ENCODE measurements at places on chromosomes 6 and 20.
A peak's percentile ranks its signal among the peaks of the same experiment; 100 is the strongest.

- DNase-seq: no peak
These were observed 2.0 kb downstream of the FNDC1 start for GRCh38 chr6:159170999-159171712.

- no peak for DNase-seq
These were observed 109.7 kb downstream of the BANF2 start for GRCh38 chr20:17809362-17810061.

DNA sequence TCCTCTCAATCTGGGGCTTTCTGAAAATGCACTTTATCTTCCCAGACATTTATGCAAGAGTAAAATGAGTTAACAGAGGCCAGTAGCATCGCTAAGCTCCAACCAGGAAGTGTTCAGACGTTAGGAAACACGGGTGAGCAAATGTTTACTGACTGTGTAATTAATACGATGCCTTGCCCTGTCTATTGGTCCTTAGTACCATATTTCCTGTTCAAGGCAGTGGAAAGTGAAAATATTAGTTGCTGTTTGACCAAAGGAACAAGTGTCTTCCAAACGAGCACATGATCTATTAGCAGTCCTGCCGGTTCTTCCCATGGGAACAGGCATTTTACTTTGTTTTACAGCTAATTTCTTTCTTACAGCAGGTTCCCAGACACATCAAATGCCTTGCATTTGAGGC lies 311.1 kb upstream of the JAG1 start:
- no peak for DNase-seq

GRCh38 chr20:15506311-15506710 lies 1066.9 kb downstream of the KIF16B start:
- no peak for DNase-seq

GRCh38 chr6:12261502-12261901 lies 28.7 kb upstream of the EDN1 start:
- DNase-seq: no peak

- DNase-seq: no peak
These were observed 15.8 kb downstream of the ADNP start for GRCh38 chr20:50915424-50915823.

- DNase-seq: no peak
These were observed 365.8 kb upstream of the HSF2 start for GRCh38 chr6:122033564-122034181.

DNA sequence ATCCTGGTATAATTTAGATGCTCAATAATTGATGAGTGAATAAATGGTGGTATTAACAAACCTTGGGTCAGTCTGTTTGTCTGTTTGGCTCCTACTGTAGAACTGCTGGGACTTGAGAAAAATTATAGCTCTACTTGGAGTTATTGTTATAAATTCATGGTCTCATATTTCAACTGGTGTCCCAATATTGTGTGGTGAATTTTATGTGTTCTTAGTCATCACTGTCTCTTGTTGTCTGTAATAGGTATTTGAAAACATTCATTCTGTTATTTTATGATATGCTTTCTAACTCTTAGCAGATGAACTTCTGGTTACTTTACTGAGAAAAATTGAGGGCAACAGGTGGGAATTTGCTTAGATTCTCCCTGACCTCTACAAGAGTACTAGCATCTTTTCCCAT lies 221.4 kb downstream of the CDKAL1 start:
- no peak for DNase-seq

GRCh38 chr6:170346649-170347048 lies 40.1 kb downstream of the FAM120B start:
- DNase-seq: no peak

GRCh38 chr6:36111526-36111925 lies 18.8 kb upstream of the MAPK13 start:
- DNase-seq: no peak

DNA sequence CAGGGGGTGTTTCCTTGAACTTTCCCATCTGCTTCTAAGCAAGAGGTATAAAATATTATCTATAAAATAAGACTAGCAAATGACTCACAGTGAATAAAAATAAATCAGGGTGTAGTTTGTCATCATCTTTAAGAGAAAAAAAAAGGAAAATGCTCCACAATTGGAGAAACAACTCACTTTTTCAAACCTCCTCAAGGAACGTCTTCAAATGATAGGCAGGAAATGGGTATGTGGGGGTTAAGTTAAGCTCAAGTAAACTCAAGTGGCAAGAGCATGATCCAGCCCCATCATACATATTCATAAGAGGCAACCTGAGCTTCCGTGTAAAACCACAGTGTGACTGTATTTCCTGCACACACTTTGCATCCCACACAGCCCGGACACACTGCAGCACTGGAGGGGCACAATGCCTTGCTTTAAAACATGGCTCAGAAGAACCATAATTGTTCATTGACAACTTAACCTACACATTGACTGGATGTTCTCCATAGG lies 58.5 kb upstream of the CEP85L start:
- DNase-seq: no peak

GRCh38 chr6:45647341-45648261 lies 269.9 kb upstream of the SUPT3H start:
- no peak for DNase-seq

GRCh38 chr20:47438464-47439381 lies 63.0 kb upstream of the NCOA3 start:
- no peak for DNase-seq

GRCh38 chr6:31528307-31528777 lies 420 bp upstream of the MCCD1 start:
- DNase-seq: no peak

DNA sequence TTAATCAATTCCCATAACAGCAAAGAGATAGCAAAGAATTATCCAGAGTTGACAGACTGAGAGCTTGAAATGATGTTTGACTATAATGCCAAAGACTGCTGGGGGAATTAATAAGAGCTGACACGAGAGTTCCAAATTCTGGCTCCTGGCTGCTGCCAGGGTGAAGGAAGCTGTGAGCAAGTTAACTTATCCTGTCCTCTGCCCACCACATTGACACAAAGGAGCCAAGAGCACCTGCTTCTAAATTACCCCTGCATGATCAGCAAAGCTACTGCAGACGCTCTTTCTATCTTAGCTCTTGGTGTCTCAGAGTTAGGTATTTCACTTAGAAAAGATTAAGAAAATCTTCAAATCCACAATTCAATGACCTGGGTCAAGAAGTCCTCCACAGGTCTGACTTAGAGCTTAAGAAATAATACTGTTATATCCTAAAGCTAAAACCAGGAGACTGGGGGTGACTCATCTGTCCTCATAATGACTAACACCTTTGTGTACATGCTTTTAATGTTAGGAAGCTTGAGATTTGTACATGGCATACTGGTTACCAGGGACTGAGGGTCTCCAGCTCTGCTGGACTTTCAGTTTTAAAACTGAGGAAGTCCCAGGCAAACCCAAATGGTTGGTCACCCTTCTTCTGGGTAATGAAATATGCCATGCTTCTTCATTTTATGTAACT lies 13.2 kb upstream of the FRK start:
- DNase-seq: no peak

- no peak for DNase-seq
These were observed 22.5 kb upstream of the IYD start for GRCh38 chr6:150346346-150346745.

DNA sequence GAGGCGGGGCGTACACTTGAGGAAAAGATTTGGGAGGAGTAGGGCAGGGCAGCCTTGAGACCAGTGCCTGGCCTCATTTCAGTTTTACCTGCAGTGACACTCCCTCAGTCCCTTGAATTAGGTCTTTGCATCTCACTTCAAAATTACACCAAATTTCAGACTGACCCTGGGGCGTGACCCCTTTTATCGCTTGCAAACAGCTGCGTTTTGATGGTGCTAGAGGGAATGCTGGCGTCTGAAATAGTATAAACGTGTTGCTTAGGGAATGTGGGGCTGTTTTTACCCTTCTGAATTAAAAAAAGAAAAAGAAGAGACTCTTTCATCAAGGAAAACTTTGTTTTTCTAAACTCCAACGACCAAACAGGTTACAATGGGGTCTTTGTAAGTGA lies 21.0 kb downstream of the COL9A1 start:
- DNase-seq: no peak

DNA sequence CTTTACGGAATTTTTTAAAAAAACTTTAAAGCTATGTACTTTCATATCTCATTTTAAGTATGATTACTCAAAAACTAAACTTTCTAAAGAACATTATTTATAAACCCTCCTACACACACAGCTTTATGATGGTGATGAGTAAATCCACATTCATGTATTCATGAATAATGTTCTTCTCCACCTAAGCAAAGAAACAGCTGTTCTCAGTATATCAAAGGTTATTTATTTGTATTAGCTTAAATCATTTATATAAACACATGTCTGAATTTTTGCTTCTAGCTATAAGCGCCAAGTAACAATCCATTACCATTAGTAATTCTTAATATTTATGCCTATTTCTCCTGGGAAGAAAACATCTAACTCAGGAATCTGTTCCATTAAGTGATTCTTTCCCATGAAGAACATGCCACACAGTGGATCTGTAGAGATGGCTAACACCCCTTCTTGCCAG lies 63.3 kb downstream of the SMLR1 start:
- no peak for DNase-seq

DNA sequence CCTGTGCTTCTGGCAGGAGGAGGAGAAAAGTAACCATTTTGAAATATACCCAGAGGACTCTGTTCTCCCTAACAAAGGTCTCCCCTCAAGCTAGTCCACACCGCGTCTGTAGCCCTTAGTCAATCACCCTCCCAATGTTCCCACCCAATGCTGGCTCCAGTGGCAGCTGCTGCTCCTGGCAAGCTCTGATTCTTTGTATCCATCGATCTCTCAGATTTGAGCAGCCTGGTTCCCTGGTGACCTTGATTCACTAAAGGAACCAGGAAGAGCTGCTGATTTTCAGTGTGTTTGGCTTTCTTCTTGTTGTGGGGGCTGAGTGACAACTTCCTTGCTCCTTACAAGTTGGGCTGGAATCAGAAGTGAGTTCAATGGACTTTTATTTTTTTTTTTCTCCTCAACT lies 68.5 kb downstream of the FOXC1 start:
- no peak for DNase-seq

DNA sequence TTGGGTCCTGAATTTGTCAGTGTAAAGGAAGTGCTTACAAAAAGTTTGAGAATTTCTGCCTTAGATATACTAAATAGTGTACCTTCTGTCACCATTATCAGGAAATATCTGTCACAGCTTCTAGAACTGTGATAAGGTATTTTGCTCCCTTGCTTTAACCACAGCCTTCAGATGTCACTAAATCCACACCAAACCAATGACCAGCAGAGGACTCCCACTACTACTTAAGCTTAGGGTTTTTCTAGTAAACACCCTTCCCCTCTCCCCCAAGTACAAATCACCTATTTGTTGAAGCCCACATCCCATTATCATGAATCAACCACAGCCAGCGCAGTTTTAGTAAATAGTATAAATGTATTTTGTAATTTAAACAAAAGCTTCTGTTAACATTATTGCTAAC lies 8.6 kb upstream of the JPH2 start:
- DNase-seq: no peak

- DNase-seq: no peak
These were observed 13.0 kb downstream of the ALDH8A1 start for GRCh38 chr6:134936931-134937330.

DNA sequence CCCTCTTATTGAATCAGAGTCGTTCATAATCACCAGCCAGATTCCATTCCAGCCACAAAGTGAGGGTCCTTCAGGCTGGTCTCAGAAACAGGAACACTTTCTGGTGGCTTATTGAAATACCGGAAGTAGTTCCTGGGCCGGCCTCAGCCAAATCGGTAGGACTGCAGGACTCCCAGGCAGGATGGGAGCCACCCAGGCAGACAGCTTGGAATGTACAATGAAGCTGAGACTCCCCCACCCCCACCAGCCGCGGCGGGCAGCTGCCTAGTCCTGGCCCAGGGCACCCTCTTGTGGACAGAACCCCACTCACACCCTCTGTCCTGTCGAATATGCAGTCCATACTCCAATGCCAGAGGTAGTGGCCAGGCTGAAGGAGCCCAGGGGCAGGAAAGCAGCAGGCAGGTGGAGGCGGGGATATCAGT lies 43.8 kb downstream of the MDFI start:
- DNase-seq: peak; percentile 82

DNA sequence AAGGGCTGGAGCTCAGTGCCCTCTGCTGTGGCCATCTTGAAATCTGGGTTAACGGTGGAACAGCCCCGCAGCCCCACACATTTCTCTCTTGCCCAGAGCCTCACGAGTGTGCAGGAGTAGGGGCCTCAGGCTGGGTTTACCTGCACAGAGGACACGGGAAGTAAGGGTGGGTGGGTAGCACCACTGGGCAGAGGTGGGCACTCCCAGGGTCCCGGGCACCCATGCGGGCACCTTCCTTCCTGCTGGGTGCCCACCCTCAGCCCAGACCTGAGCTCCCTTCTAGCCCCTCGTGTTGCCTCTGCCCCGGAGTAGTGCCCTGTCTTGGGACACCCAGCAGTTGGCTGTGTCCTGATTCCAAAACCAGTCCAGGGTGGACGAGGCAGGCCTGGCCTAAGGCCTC lies 11.2 kb downstream of the COL9A3 start:
- DNase-seq: no peak

DNA sequence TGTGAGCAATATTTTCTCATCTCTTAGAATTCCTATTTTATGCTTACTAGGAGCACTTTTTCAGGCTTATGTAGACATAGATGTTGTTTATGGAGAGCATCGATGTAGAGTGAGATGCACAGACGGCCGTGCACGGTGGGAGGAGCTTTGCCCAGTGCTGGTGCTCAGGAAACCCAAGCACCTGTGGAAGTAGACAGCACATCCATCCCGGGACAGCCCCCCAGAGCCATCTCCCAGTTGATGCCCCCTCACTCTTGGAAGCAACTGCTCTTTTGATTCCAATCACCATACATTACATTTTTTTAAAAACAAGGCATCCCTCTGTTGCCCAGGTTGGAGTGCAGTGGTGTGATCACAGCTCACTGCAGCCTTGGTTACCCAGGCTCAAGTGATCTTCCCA lies 143.7 kb downstream of the SMOC2 start:
- DNase-seq: no peak

GRCh38 chr20:44021900-44022299 lies 107.2 kb downstream of the TOX2 start:
- no peak for DNase-seq

DNA sequence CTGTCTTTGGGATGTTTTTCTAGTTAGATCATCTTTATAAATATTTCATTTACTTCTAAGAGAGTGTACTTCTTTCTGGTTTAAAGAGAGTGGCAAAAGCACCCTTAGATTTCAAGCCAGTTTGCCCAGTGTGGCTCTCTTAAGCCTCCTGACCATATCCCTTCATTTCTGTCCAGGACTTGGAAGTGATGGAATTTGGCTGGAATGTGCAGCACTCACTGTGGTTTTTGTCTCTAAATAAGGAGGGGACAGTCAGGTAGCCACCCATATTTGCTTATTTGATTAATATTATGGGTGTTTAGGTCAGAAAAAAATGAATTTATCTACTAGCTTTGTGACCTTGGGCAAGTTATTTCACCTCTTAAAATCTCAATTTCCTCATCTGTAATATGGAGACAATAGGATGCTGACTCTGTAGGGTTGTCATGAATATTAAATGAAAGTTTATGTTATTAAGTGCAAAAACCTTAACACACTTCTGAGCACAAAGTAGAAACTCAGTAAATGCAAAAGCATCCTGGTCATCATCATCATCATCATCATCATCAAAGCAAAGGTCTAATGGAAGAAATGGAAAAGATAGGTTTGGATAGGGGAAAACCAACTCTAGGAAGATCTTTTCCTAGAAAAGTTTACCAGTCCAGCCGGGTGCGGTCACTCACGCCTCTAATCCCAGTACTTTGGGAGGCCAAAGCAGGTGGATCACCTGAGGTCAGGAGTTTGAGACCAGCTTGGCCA lies 3.1 kb downstream of the CRYBG1 start:
- no peak for DNase-seq

- no peak for DNase-seq
These were observed 1.3 kb downstream of the EPPIN start for GRCh38 chr20:45545754-45546453.

- DNase-seq: no peak
These were observed 108.6 kb upstream of the CITED2 start for GRCh38 chr6:139483079-139483478.

GRCh38 chr6:36195471-36196112 lies 952 bp upstream of the BRPF3 start:
- DNase-seq: no peak

Measured in omental fat pad (tissue), 4 donors.